ENCODE measurements at places on chromosomes 7 and 10. TPM values are rescaled to one million over a fixed set of nuclear protein-coding genes. Genes with fewer than 3 reads are reported as not detected.

GET4 gene
- total RNA-seq: 21.2 TPM

PRF1 gene
- total RNA-seq: not detected

TMEM178B gene
- not detected for total RNA-seq

DNA2 gene
- 7.1 TPM for total RNA-seq

AVL9 gene
- total RNA-seq: 17.1 TPM

POT1 gene
- 18.6 TPM for total RNA-seq

LBX1 gene
- total RNA-seq: under 0.01 TPM

EPHB4 gene
- 46.8 TPM for total RNA-seq

OR2A42 gene
- not detected for total RNA-seq

GRID1 gene
- not detected for total RNA-seq

DIP2C gene
- total RNA-seq: 9.1 TPM

LRRTM3 gene
- not detected for total RNA-seq

TUBB8 gene
- total RNA-seq: not detected

SMIM30 gene
- total RNA-seq: 49.1 TPM

MEST gene
- total RNA-seq: 289 TPM

SLC16A9 gene
- 0.65 TPM for total RNA-seq

FAM25G gene
- total RNA-seq: not detected

ASB10 gene
- not detected for total RNA-seq

RNLS gene
- total RNA-seq: 19.4 TPM
